Activated CD8-positive, alpha-beta memory T cell treated with anti-CD3 and anti-CD28 coated beads, Interleukin-2, amount 10 ng/mL, durations not matched to agents 7 days and 5 days (primary cell): ENCODE measurements at places on chromosomes 11 and 22.

GRCh38 chr22:40951795-40952605 lies 822 bp downstream of the RBX1 start:
- peak overlapping the region; percentile 98 for H3K27ac ChIP-seq
- no peak for DNase-seq
- no peaks in the 10 kb centered on the region for H3K27me3 ChIP-seq
- H3K4me3 ChIP-seq, result peak overlapping the region; percentile 96

GRCh38 chr22:26109686-26110315 lies 59.5 kb upstream of the SEZ6L start:
- no peaks in the 10 kb centered on the region for H3K4me1 ChIP-seq
- no peak overlapping the region for H3K27ac ChIP-seq
- no peak overlapping the region for H3K4me3 ChIP-seq
- no peaks in the 10 kb centered on the region for H3K27me3 ChIP-seq
- H3K36me3 ChIP-seq, result no peaks in the 10 kb centered on the region

DNA sequence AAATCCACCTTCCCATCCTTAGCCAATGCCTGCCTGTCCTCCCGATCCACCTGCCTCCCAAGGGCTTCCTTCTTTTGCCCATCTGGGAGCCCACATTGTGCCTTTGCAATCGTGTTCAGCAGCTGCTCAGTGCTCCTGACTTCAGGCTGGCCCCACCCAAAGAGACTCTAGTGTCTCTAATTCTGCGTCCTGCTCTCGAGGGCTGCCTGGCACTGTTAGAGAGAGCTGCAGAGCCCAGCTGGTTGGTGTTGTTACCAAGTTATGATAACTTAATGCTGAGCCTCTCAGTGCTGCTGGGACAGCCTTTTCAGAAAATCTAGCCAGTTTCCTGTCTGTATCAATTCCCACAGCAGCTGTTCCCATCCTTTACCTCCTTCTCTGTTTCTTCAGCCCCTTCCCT lies 69.1 kb downstream of the MICAL2 start:
- H3K36me3 ChIP-seq, result peaks cover 32% of the 10 kb centered on the region
- H3K4me3 ChIP-seq, result no peak overlapping the region
- H3K27ac ChIP-seq, result peak overlapping the region; percentile 38
- H3K4me1 ChIP-seq, result peaks cover 60% of the 10 kb centered on the region
- no peak for DNase-seq

DNA sequence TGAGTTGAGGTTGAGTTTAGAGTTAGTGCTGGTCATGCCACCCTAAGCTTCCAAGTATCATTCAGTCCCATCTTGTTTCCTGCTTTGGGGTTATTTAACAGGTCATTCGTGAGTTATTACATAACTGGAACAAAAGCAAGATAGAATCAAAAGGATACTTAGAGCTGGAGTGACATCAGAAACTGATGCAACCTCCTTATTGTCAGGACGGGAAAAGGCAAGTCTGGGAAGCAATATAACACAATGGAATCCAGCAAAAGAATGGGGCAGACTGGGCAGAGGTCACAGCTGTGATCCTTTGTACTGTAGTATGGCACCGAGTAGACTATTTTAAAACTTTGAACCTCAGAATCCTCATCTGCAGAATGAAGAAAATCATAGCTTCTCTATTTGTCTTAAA lies 4.4 kb upstream of the PRSS23 start:
- no peak for DNase-seq
- H3K4me3 ChIP-seq, result no peak overlapping the region
- H3K27me3 ChIP-seq, result peaks cover 59% of the 10 kb centered on the region
- no peaks in the 10 kb centered on the region for H3K36me3 ChIP-seq

GRCh38 chr11:29025001-29025400 lies 916.8 kb downstream of the METTL15 start:
- no peak for DNase-seq
- no peak overlapping the region for H3K27ac ChIP-seq
- H3K27me3 ChIP-seq, result no peaks in the 10 kb centered on the region
- no peak overlapping the region for H3K4me3 ChIP-seq

- no peak overlapping the region for H3K4me3 ChIP-seq
- H3K27ac ChIP-seq, result no peak overlapping the region
- H3K36me3 ChIP-seq, result no peaks in the 10 kb centered on the region
Measured at GRCh38 chr11:120752668-120753067, 241.1 kb downstream of the GRIK4 start.

DNA sequence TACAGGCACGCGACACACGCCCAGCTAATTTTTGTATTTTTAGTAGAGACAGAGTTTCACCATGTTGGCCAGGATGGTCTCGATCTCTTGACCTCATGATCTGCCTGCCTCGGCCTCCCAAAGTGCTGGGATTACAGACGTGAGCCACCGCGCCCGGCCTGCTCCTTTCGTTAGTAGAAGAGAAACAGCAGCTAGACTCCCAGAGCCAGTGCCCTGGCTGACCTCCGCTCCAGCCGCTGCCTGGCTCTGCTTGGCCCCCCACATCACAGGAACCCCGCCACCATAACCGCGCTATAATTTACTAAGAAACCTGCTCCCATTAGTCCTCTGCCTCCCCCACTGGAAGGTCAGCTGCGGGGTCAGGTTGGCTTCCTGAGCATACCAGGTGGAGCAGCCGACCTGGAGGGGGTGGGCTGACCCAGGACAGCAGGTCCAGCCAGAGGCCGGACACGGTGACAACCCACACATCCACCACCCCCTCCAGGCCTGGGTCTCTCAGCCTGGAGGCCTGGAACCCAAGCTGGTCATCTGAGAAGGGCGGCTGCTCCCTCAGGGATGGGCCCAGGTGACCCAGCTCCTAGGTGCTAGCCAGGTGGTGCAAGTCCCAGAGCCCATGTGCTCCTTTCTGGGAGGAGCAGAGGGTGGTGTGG lies 7.5 kb upstream of the POLDIP3 start:
- DNase-seq, result no peak
- H3K27me3 ChIP-seq, result no peaks in the 10 kb centered on the region
- H3K4me1 ChIP-seq, result peaks cover 5% of the 10 kb centered on the region
- no peak overlapping the region for H3K27ac ChIP-seq
- H3K36me3 ChIP-seq, result peaks cover 4% of the 10 kb centered on the region

DNA sequence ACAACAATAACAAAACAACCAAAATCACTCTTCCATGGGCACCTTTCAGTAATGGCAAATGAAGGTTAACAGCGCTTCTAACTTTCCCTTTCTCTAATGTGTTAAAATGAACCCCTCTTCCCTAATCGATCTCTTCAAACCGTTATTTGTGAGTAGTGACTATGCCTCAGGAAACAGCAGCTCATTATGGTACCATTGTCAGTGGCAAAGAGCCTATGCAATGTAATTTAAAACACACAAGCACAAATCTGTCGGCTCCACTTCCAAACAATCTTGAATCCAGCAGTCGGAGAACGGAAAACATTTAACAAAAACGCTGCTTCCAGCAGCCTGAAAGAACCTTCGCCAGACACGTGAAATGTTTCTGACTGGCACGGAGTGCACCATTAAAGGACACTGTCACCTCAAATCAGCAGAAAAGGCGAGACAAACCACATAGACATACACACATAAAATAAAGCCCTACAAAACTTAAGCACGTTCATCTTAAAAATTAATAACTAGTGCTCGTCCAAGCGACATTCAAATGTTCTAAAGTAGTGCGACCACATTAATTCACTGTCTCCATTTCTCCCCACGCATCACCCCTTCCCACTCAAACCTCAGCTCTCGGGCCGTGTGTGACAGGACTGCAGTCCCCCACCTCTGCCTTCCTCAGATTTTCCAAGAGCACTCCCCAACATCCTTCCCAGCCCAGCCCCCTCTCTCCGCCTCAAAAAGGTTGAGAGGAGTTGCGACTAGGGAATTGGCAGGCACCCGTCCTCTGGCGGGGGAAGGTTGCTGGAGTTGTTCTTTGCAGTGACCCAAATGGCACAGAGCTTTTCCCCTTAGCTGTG lies 748 bp downstream of the RAB30 start:
- DNase-seq, result peak; percentile 54
- no peaks in the 10 kb centered on the region for H3K27me3 ChIP-seq
- no peak overlapping the region for H3K4me3 ChIP-seq
- H3K4me1 ChIP-seq, result peaks cover 38% of the 10 kb centered on the region
- no peak overlapping the region for H3K27ac ChIP-seq
- peaks cover 23% of the 10 kb centered on the region for H3K36me3 ChIP-seq

GRCh38 chr11:6402061-6402470 lies 11.8 kb downstream of the SMPD1 start:
- H3K4me3 ChIP-seq, result peak overlapping the region; percentile 73
- peaks cover 18% of the 10 kb centered on the region for H3K36me3 ChIP-seq
- peak overlapping the region; percentile 96 for H3K27ac ChIP-seq
- peaks cover 57% of the 10 kb centered on the region for H3K4me1 ChIP-seq
- H3K27me3 ChIP-seq, result no peaks in the 10 kb centered on the region

GRCh38 chr22:40322818-40323447 lies 23.4 kb upstream of the ADSL start:
- H3K4me1 ChIP-seq, result peaks cover 50% of the 10 kb centered on the region
- peak overlapping the region; percentile 61 for H3K27ac ChIP-seq
- H3K27me3 ChIP-seq, result no peaks in the 10 kb centered on the region
- no peak overlapping the region for H3K4me3 ChIP-seq
- no peak for DNase-seq
- H3K36me3 ChIP-seq, result peaks cover 52% of the 10 kb centered on the region

- no peaks in the 10 kb centered on the region for H3K27me3 ChIP-seq
- peaks cover 6% of the 10 kb centered on the region for H3K4me1 ChIP-seq
- peaks cover 6% of the 10 kb centered on the region for H3K36me3 ChIP-seq
- H3K4me3 ChIP-seq, result no peak overlapping the region
- DNase-seq, result no peak
Measured at GRCh38 chr11:128437136-128437535, 150.2 kb downstream of the ETS1 start.

- H3K27me3 ChIP-seq, result no peaks in the 10 kb centered on the region
- H3K27ac ChIP-seq, result no peak overlapping the region
- H3K4me1 ChIP-seq, result peaks cover 8% of the 10 kb centered on the region
- DNase-seq, result no peak
- no peak overlapping the region for H3K4me3 ChIP-seq
Measured at GRCh38 chr22:19836512-19836911, 18.2 kb downstream of the GNB1L start.

DNA sequence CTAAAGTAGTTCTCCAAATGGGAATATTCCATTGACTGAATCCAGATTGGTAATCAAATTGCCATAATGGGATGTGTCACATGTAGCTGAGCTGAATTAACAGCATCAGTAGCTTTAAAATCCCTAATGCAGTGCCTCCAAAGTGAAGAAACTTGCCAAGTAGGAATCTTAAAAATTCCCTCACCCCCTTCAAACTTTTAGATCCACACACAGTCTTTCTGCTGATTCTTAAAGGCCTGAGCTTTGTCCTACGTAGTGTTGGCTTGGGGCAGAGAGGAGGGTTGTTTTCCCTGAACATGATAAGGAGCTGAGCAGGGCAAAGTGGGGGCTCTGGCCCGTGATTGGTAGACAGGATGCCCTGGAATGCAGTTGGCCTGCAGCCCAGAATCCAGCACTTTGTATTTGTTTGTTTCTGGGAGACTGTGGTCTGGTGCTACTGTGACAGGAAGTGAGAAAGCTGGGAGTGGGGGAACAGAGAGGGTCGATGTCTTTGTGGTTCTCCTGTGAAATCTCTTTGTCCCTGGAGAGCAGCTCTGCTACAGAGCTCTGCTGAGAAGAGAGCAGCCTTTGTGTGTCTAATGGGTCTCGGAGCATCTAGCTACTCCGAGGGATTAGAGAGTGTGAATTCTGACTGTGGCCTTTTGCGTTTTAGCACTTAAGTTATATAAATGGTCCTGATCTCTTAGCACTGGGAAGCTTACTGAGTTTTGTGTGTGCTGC lies 16.9 kb downstream of the CTNND1 start:
- no peaks in the 10 kb centered on the region for H3K27me3 ChIP-seq
- no peak for DNase-seq
- no peak overlapping the region for H3K4me3 ChIP-seq
- H3K4me1 ChIP-seq, result peaks cover 16% of the 10 kb centered on the region
- no peak overlapping the region for H3K27ac ChIP-seq

DNA sequence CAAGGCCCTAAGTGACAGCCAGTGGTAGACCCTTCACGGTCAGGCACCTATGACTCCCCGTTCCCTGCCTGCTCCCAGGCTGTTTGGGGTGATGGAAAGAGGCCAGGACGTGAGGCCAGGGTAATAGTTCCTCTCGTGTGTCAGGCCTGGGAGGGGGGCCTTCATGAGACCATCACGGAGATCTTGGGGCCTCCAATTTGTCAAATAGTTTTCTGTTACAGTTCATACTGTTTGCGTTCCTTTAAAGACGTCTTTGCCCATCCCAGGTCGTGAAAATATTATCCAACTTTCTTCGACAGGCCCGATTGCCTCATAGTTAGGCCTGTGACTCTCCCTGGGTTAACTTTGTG lies 62.2 kb upstream of the KCNQ1OT1 start:
- no peaks in the 10 kb centered on the region for H3K4me1 ChIP-seq
- H3K36me3 ChIP-seq, result no peaks in the 10 kb centered on the region
- no peak overlapping the region for H3K27ac ChIP-seq
- DNase-seq, result peak; percentile 36
- H3K4me3 ChIP-seq, result no peak overlapping the region
